ENCODE measurements at places on chromosomes 7 and 10.

GRCh38 chr7:138370956-138371355, 89.1 kb upstream of the TRIM24 start:
- no peak for DNase-seq

- no peak for DNase-seq
Observed at GRCh38 chr10:52672880-52673279, 99.7 kb downstream of the MBL2 start.

- DNase-seq: no peak
Observed at GRCh38 chr7:137657476-137658189, 189.1 kb downstream of the DGKI start.

DNA sequence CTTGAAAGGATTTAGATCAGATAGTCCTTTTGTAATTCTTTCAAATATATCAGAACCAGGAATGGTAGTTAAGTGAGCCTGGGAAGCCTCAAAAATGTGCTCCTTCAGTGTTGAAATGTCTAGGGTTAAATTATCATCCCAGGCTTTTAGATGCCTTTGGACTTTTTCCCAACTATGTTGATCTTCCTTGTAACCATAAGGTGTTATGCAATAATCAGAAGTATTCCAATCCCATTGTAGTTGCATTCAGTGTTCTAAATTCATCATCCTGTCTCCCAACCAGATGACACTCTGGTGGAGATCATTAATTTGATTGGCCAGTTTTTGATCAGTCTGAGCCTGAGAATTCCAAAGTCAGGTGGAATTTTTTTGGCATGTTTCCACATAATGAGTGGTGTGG, 35.1 kb upstream of the AKR1C2 start:
- no peak for DNase-seq

DNA sequence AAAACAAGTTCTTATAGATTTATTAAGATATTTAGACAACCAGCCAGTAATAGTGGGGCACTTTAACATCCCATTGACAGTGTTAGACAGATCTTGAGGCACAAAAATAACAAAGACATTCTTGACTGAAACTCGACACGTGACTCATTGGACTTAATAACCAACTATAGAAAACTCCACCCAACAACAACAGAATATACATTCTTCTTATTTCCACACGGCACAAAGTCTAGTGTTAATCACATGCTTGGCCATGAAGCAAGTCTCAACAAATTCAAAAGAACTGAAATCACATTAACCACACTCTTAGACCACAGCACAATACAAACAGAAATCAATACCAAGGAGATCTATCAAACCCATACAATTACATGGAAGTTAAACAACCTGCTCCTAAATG, 138.1 kb downstream of the ARL5B start:
- no peak for DNase-seq

DNA sequence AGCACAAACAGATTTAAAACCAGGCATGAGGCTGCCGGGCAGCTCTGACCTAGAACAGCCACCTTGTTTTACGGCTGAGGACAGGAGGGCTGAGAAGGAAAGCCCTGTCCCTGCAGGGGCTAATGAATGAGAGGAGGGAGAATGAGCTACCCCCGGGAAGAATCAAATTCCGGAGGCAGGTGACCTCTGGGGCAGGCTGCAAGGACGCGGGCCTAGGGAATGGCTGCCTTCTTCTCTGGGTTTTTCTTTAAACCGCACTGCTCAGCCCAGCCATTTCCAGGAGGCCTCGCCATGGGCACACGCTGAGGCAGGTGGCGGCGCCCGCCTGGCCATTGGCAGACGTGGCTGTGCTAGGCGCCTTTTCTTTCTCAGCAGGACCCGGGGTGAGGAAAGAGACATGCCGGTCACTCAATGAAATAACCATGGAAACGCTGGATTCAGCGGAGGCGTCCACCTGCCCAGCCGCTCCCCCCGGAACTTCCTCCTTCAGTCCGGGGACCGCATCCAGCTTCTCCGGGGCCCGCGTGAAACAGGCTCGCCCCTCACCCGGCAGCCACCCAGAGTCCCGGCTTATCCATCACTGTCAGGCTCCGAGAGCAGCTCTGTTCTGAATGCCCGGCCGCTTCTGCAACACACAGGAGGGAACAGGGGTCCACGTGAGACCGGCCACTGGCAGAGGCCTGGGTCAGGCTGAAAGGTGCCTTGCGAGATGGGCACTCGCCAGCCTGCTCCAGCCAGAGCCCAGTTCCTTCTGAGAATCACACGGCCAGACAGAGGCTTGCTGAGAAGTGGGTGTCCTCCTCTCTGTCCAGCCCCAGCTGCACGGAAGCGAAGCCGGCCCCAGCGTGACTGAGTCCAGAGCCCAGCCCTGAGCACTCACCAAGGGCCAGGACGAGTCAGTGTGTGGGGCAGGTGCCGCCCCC, 82.1 kb downstream of the PDGFA start:
- no peak for DNase-seq

GRCh38 chr7:231030-231857, 38.9 kb downstream of the FAM20C start:
- no peak for DNase-seq

DNA sequence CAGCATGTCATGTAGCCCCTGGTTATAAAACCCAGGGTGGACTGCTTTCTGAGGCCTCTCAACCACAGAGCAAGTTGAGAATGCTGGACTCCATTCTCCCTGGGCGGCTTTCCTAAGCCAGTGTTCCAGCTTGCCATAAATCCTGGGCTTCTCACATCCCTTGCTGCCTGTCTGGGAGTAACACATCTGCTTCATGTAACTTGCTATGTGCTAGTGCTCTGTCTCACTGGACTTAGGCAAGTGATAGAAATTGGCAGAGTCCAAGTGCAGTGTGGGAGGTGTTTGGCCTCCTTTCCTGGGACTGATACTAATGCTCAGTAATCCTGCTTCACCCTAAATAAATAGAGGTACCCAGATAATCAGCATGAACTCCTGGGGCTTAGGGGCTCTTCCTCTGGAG, 277.1 kb upstream of the POM121L12 start:
- DNase-seq: no peak

GRCh38 chr7:85567983-85568382, 381.1 kb upstream of the SEMA3D start:
- DNase-seq: no peak

DNA sequence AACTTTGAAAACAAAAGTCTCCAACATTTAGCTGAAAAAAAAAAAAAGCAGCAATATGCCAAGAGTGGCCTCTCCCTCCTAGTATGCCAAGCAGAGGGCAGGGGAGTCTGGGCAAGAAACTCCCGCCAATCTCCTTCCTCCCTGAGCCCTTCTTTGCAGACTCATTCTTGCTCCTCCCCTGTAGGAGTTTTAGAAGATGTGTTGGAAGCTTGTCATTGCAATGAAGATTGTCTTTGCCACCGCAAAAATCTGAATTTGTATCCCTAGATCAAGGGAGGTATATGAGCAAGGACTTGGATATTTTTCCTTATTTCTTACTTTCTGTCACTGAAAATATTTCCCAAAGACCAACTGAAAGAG, 2.6 kb upstream of the TNS3 start:
- no peak for DNase-seq

DNA sequence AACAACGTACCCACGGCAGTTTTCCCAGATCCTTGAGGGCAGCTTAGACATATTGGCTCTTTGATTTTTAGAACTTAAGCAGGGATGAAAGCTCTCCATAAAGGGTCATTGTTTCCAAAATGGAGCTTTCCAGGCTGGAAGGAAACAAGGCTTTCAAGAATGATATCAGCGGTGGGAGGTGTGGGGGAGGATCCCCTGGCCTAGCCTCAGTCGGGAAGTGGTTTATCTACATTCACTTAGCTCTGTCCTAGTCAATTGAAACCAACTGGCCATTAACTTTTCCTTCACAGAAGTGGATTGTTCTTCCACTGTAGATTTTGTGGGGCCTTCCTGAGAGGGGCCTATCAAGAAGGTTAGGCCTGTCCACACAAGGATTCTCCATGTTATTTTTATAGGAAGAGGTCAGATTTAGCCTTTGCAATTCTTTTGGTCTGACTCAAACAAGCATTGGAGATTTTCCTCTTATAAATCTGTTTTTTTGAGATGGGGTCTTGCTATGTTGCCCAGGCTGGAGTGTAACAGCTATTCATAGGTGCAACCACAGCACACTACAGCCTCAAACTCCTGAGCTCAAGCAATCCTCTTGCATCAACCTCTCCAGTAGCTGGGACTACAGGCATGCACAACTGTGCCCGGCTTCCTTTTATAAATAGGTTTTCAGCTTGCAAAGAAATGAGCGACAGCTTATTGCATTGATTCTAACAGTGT, 343.5 kb downstream of the LRMDA start:
- DNase-seq: no peak

- no peak for DNase-seq
Observed at GRCh38 chr10:77501152-77501845, 136.3 kb downstream of the KCNMA1 start.

GRCh38 chr7:82700741-82701140, 257.2 kb upstream of the CACNA2D1 start:
- DNase-seq: no peak
